Stimulated activated CD8-positive, alpha-beta memory T cell treated with anti-CD3 and anti-CD28 coated beads, Interleukin-4, amount 100 ng/mL, for 1 hour (primary cell): ENCODE measurements at places on chromosomes 16 and 17.

DNA sequence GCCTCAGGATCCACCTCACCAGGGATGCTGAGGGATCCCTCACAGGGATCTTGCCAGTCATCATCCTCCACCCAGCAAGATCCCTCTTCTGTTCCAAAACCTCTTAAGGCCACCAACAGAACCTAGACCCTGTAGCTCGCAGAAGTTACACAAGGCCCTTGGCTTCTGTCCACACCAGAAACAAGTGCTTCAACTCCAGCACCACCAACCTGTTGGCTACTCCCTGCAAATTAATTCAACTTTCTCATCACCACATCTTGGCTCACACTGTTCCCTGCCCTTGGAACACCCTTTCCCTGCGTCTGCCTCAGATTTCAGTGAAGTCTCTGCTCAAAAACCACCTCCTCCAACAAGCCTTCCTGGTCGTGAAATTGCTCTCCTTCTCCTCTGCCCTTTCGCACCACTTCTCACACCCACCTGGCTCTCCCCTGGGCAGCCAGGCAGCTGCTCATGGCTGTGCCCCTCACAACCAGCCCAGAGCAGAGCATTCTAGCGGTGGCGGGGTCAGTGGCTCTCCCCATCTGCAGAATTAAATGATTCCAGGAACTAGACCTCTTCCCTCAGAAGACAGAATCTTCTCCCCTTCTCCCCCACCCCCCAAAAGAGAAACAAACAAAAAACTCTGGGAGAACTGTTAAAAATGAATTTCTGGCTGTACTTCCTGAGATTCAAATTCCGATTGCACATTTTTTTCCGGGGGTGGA, 1.8 kb downstream of the PLLP start:
- no peak for DNase-seq

- DNase-seq: no peak
Measured at GRCh38 chr16:52552643-52553042, 5.7 kb upstream of the TOX3 start.

DNA sequence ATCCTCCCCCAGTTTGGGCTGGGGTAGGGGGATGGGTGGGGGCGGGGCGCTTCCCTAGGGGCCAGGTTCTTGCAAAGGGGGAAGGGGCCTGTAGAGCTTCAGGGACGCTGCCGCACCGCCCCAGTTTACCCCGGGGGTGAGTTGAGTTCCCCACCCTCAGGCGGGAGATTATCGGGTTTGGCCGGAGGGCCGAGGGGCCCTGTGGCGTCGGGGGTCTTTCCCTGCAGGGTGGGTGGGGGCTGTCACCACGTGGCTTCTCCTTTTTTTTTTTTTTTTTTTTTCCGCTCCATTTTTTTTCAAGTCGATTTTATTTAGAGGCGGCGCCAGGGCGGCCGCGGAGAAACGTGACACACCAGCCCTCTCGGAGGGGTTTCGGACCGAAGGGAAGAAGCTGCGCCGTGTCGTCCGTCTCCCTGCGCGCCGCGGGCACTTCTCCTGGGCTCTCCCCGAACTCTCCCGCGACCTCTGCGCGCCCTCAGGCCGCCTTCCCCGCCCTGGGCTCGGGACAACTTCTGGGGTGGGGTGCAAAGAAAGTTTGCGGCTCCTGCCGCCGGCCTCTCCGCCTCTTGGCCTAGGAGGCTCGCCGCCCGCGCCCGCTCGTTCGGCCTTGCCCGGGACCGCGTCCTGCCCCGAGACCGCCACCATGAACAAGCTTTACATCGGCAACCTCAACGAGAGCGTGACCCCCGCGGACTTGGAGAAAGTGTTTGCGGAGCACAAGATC, at the start of gene IGF2BP1:
Gene IGF2BP1, plus strand, starts transcription at position 283 of the 724 bp plus-strand sequence. Its CDS starts 361 bp downstream, at position 644.
- no peak for DNase-seq

DNA sequence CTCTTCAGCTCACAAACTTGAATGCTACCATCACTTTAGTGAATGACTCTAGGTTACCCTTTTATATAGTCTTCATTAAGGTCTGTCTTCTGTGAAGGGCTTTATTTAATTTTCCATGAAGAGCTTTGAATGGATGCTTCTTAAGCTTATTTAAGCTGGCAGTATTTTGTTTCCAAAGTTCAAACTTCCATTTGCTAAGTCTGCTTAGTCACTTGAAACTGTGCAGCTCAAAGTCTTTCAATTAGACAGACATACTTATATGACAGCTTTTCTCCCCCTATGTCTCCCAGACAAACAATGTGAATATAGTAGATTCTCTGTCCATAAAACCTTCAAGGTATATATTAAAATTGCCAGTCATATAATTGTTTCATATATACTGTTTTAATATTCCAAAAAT, 23.5 kb downstream of the TXNDC11 start:
- no peak for DNase-seq

- DNase-seq: no peak
Measured at GRCh38 chr17:33127706-33128105, 136.1 kb downstream of the SPACA3 start.

DNA sequence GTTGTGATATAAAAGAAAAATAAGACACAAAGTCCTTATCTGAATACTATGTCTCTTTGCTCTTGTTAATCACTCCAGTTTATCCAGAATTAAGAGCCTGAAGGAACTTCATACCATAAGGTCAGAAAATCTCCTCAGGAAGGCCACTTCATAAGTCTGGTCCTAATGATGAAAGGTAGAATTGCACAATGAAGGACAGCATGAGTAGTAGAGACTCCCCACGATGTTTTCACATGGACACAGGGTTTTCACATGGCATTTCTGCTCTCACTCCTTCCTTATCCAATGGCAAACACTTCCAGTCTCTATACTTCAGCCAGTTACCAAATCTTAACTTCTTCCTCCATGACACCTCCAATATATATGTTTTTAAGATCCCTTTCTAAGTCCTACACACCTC, 10.2 kb upstream of the C17orf78 start:
- DNase-seq: no peak

DNA sequence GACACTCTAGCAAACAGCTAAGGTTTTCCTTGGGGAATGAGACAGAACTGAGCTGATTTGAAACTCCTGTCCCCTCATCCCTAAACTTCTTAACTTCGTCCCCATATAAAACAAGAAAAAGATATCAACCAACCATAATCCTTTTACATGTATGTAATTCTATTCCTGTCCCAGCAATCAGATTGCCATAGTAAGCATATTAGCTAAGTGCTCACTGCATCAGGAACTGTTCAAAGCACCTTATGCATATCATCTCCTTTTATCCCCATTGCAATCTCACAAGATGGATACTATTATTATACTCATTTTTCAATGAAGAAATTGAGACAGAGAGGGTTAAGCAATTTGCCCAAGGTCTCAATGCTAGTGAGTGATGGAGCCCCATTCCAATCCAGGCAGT, 6.8 kb downstream of the KIF18B start:
- DNase-seq: no peak

- DNase-seq: no peak
Measured at GRCh38 chr16:72926177-72927070, 121.5 kb downstream of the ZFHX3 start.

GRCh38 chr17:9330611-9331271, 244.9 kb downstream of the STX8 start:
- no peak for DNase-seq

GRCh38 chr16:6846452-6846851, 486.2 kb upstream of the RBFOX1 start:
- no peak for DNase-seq

GRCh38 chr17:53061446-53061845, 761.3 kb upstream of the KIF2B start:
- no peak for DNase-seq

DNA sequence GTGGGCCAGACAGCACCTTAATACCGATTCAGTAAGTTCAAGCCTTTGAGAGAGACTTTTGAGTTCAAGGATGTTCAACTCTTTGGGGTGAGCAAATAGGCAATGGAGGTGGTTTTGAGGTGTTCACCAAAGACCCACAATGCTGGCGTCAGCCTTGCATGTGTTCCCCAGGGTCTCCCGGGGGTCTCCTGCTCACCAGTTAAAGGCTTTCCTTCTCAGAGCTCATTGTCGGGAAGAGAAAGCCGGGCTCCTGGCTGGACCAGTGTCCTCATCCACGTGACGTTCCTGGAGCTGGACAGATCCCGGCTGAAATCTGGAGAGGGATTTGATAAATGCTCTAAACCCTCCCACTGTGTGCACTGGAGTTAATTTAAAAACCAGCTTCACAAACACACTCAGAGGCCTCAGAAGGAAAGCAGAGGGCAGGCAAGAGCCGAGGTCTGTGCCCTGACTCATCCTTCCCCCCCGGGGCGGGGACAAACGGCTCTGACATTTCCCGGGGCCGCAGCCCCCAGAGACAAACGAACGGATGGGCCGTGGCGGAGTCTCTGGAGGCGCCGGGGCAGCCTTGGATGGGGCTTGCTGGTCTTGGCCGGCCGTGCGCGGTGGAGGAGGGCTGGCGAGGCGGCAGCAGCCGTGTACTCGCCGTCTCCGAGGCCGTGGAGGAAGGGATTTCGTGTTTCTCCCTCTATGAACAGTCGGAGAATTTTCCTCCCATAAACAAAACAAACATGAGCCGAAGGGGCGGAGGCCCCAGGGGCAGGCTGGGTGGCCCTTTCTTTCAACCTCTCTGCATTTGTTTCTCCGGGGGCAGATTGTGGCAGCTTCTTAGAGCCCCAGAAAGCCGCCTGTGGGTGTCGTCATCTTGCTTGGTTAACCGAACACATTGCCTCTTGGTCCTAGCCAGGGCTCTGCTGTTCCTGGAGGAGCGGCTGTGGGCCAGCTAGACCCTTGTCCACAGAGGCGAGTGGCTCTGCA, 94.2 kb downstream of the NTN1 start:
- DNase-seq: no peak

- DNase-seq: no peak
Measured at GRCh38 chr17:77361986-77362620, 221.3 kb downstream of the SEC14L1 start.

GRCh38 chr17:81250286-81251093, 11.4 kb downstream of the NDUFAF8 start:
- DNase-seq: no peak

- no peak for DNase-seq
Measured at GRCh38 chr16:27471661-27472060, 69.7 kb downstream of the IL21R start.

GRCh38 chr17:79910985-79911361, 71.7 kb upstream of the CBX4 start:
- DNase-seq: no peak

DNA sequence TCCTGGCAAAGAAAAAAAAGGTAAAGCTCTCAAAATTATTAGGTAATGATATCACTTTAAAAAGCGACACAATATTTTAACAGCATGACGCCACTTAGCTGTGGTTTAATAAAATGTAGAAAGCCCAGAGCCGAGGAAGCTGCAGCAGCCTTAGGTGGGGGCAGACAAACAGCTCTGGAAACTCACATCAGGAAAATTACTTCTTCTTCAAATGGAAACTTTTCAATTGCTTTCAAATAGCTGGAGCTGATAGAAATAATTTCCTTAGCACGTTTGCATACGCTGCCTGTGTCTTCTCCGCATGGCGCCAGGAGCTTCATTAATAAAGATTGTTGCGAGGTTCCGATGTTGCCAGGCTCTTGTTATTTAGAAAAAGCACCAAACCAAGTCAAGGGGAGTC, 835.3 kb upstream of the EEF2KMT start:
- DNase-seq: no peak

- no peak for DNase-seq
Measured at GRCh38 chr16:51982715-51983680, 563.9 kb downstream of the TOX3 start.

DNA sequence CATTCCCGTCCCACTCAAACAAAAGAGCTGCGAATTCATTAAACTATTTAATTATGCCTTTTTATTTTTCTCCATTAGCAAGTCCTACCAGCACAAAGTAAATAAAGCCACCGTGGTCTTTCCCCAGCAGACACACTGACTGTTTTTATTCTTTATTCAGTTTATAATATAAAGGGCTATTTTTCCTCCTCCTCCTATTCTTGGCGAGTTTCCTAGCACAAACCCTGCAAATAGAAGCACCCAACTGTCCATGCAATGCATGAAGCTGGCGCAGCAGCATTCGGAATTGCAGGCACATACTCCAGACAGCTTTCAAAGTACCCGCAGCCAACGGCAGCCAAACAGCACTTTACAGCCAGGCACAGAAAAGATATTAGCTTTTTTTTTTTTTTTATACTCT, 583.4 kb upstream of the PSMD7 start:
- DNase-seq: no peak

DNA sequence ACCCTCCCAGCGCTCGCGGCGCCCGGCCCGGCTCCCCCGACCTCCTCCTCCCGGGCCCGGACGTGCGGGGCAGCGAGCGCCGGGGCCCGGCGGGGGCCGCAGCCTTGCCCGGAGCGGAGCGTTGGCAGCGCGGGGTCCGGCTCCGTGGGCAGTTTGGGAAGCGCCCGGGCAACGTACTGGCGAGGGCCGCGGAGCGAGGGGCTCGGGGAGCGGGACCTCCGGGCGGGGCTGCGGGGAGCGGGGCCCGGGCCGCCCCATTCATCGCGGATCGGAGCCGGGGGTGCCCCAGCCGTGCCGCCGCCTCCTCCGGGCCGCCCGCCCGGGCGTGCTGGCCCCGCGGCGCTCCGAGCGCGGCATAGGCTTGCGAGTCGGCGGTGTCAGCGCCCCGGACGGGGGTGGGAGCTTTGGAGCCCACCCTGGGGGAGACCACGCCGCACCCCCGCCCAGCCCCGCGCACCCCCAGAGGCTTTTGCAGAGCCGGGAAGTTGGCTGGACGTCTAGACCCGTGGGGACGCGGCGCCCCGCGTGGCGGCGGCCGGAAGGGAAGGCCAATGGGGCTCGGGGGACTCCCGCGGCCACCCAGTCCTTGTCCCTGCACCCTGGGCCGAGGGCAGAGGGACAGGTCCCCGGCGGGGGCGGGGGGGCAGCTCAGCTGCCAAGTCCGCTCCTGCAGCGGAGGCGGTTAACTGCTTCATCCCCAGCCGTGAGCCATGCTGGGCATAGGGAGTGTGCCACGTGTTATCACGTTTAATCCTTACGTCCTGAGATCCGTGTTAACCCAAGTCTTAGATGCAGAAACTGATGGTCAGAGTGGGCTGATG, 852 bp downstream of the ZNF469 start:
- no peak for DNase-seq

GRCh38 chr17:48052956-48053757, 5.0 kb downstream of the NFE2L1 start:
- no peak for DNase-seq

DNA sequence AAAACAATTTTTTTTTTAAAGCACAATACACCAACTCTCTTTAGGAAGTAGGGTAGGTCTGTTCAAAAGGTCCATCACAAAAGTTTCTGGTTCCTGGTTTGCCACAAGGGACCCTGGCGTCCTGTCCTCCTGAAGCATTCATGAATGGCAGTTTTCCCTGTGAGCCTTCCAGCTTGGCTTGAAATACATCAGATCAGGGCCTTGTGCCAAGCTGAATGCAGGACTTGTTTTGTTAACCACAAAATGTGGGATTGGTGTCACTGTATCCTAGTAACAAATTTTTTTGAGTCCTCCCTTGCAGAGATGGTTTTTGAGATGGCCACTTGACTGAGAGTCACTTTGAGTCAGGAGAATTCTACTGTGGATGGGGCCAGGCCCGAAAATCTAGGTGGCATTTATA, 3.9 kb downstream of the GNAO1 start:
- no peak for DNase-seq

- DNase-seq: no peak
Measured at GRCh38 chr17:76000755-76001521, at the start of gene CDK3. Gene CDK3 (plus strand): TSS chr17:76000855. CDS start chr17:76001426, 571 bp downstream.
